ENCODE measurements at places on chromosomes 1 and 21. TPM values are rescaled to one million over a fixed set of nuclear protein-coding genes. Genes with fewer than 3 reads are reported as not detected.

DNA sequence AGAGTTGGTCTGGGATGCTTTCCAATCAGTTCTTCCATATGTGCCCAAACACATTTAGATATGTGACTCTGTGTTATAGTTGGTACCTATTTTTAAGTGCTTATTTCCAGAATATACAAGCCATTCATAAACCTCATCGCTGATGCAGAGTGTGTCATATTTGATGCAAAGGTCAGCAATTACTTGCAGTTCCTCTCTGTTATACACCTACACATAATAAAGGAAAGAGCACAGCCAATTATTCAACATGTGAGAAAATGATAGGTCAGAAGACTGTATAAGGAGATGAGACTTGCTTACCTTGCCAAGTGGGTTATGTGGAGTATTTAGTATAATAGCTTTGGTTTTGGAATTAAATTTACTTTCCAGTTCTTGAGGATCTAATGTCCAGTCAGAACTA lies 31.3 kb downstream of the KYAT3 start:
- no peak for DNase-seq

DNA sequence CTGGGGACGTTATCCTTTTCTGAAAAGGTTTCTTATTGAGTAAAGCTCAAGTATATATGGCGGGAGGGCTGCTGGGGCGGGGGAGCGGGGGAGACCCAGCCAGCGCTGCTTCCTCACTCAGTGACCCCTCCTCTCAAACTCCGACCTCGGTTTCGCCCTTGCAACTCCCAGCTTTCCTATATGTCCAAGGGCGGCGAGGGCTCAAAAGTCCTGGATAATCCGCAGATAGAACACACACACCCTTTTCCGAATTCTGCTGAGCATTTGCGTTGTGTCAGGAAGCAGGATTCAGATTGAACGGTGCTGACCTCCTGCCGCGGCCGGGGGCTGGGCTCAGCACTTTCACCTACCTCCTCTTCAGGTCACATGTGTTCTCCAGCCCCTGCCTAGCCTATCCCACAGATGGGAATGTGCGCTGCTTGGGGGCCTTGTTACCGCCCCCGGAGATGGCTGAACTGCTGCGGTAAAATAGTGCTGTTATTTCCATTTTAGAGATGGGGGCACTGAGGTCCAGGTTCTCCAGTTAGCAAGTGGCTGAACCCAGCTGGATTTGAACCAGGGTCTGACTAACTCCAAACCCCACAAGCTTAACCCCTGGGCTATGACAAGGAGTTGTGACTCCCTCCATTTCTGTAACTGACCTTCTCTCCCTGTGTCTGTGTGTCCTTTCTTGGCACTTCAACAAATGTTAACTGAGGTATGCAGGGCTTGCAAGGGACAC lies 795 bp upstream of the AHDC1 start:
- no peak for DNase-seq

The TTC39A gene
- total RNA-seq: 20.3 TPM

DNA sequence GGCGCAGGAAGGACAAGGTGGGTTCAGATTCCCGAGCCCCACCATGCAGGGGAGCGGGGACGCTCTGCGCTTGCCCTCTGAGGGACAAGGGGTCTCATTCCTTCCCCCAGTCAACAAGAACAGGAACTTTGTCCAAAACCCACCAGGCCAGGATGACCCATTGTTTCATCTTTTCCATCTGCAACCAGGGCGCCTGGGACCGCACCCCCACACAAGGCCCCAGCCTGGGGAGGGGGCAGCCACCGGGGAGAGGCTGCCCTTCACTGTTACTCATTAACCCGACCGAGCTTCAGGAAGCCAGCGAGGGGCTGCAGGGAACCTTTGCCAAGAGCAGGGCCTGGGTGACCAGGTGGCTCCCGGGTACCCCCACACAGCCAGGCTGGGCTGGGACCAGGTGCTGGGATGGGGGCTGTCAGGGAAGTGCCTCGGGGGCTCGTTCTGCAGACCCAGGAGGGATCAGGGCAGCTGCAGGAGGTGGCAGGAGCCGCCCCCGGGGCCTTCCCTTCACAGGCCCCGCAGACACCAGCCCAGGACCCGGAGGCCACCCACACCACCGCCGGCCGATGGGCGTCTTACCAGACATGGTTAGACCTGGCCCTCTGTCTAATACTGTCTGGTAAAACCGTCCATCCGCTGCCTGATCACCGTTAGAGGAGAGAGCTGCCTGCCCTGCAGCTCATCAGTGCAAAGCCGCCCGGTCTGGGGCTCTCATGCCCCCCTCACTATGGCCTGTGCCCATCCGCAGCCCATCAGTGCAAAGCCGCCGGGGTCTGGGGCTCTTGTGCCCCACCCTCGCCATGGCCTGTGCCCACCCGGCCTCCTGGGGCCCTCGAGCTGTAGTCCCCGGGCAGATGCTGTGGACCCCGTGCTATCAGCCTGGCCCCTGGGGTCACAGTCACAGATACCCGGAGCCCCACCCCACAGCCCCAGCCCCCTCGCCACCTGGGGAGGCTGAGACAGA lies 4.9 kb upstream of the TTLL10 start:
- no peak for DNase-seq

The SPRR2F gene
- total RNA-seq: not detected

GRCh38 chr21:25467896-25468295 lies 139.4 kb downstream of the MRPL39 start:
- no peak for DNase-seq

GRCh38 chr21:31370893-31371544 lies 27.0 kb upstream of the TIAM1 start:
- no peak for DNase-seq

GRCh38 chr1:52556641-52557360 lies 3.9 kb upstream of the TUT4 start:
- no peak for DNase-seq

The NPR1 gene
- 0.12 TPM for total RNA-seq

The OR2G6 gene
- not detected for total RNA-seq

DNA sequence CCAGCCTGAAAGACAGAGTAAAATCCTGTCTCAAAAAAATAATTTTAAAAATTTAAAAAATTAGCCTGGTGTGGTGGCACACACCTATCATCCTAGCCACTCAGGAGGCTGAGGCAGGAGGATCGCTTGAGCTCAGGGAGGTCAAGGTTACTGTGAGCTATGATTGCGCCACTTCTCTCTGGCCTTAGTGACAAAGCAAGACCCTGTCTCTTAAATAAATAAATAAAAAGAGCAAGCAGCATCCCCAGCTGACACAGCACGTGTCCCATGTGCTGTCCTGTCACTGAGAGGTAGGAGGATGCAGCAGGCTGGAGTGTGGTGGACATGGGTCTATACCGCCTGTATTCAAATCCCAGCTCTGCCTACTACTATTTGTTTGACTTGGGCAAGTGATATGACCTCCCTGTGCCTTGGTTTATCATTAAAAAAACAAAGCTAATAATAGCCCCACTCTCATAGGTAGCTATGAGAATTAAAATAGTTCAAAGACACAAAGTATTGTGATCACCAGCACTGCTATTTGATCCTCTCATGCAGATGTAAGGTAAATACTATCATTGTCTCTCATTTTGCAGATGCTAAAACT lies 22.2 kb upstream of the ECE1 start:
- no peak for DNase-seq

The NFASC gene
- total RNA-seq: not detected

The PAFAH2 gene
- 6.5 TPM for total RNA-seq

The ARHGEF10L gene
- 19.6 TPM for total RNA-seq

GRCh38 chr1:12415038-12415466 lies 185.2 kb downstream of the VPS13D start:
- no peak for DNase-seq

The LRP8 gene
- 8.0 TPM for total RNA-seq

DNA sequence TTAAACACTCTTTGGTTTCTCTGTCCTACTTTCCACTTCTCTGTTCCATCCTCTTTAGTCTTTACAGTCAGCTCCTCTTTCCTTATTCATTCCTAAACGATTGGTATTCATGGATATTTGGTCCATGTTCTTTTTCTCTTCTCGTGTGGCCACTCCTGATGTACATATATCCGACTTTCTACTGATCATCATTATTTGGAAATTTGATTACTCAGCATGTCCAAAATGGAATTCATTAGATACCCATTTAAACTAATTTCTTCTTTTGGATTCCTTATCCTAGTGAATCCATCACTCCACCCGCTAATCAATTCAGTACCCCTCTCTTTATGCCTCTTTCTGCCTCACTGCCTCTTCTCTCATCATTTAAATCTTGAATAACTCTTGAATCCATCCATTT lies 43.8 kb upstream of the TNFSF18 start:
- no peak for DNase-seq

DNA sequence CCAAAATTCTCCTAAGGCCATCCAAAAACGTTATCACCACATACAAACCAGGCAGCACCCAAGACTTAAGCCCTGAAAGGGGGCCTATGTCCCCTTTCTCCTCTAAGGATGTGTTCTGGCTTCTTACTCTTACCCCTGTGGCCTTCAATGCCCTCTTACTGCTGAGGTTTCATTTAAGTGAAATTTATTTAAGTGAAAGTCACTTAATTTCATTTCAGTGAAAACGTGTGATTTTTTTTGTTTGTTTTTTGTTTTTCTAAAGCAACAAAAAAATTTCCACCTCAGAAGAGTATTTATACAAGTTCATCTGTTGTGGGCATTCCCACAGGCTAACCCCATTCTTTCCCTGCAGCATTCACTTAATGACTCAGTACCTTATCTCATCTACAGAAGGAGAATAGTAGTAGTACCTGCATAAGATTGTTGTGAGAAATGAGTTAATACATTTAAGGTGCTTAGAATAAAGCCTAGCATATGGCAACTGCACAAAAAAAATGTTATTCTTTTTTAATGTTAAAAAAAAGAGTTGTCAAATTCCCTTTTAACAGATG lies 220.6 kb downstream of the CHRM3 start:
- no peak for DNase-seq

The CATSPERE gene
- not detected for total RNA-seq

DNA sequence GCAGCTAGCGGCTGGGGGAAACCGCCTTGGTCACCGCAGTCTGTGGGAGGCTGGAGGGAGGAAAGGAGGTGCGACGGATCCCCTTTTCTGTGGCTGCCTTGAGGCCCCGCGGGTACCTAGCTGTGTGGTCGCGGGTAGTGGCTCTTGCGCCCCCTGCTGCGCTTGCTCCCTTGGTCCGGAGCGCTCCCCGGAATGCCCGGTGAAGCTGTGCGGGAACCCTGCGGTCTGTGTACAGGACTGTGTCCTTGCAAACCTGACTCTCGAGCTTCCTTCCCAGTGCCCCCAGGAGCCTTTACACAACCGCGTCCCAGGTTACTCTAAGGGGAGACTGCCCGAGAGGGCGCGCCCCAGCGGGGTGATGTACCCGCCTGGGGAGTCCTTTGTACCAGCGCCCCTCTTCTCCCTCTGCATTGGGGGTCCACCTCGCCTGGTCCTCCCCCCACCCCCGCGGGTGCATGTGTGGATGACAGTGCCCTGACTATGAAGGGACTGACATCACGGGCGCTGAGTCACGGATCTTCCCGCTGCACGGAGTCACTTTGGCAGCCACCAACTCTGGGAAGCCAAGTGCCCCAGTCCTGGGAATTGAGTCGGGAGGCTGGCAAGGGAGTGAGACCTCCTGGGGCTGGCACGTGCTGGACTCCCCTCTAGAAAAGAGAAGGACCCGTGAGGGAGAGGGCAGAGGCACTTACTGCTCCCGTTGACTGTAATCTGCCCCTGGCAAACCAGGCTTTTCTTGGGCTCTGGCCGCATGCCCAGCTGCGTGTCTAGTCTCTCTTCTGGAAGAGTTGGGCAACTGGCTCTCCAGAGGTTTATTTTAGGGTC lies 816 bp downstream of the IL6R start:
- peak; percentile 16 for DNase-seq

The A3GALT2 gene
- not detected for total RNA-seq

DNA sequence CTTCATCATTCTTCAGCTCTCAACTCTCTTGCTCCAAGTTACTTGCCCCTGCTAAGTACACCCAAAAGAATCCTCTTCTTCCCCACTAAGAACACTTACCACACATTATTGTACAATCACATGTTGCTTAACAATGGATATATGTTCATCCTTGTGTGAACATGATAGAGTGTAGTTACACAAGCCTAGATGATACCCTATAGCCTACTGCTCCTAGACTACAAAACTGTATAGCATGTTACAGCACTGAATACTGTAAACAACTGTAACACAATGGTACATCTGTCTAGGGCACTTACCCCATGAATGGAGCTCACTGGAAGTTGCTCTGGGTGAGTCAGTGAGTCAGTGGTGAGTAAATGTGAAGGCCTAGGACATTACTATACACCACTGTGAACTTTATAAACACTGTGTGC lies 77.4 kb downstream of the RERE start:
- no peak for DNase-seq

DNA sequence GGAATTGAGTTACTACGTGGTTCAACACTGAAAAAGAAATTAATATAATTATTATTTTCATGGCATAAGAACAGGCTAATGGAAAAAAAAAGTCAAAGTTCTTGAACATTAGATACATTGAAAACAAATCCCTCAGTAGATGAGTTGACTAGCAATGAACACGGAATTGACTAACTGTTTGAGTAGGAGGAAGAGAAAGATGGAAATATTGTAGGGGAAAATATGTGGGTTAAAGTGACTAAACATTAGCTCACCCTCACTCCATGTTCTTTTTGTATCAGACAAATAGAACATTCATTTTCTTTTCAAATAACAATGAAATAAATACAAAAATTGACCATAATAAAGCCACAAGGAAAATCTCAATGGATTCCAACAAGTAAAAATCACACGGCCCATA lies 84.3 kb downstream of the KCNK2 start:
- no peak for DNase-seq

The UBL4B gene
- total RNA-seq: not detected

DNA sequence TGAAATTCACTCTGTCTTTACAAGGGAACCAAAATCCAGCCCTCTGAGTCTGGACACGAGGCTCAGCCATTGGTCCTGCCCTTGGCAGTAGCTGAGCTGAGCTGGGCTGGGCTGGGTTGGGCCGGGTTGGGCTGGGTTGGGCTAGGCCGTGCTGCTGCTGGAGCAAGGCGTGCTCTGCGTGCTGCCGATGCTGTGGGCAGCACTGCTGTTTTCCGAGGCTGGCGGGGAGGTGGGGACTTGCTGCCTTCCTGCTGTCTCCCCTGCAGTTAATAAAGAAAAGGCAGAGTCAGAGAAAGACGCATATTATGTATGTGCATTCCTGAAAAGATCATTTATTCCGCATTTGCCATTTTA lies 182.9 kb downstream of the CDC7 start:
- no peak for DNase-seq

The AMY2B gene
- total RNA-seq: not detected

Measured in G401 (cell line).